ENCODE measurements at places on chromosomes 2 and 18.

GRCh38 chr2:133721118-133721517 lies 152.9 kb upstream of the NCKAP5 start:
- DNase-seq: no peak

DNA sequence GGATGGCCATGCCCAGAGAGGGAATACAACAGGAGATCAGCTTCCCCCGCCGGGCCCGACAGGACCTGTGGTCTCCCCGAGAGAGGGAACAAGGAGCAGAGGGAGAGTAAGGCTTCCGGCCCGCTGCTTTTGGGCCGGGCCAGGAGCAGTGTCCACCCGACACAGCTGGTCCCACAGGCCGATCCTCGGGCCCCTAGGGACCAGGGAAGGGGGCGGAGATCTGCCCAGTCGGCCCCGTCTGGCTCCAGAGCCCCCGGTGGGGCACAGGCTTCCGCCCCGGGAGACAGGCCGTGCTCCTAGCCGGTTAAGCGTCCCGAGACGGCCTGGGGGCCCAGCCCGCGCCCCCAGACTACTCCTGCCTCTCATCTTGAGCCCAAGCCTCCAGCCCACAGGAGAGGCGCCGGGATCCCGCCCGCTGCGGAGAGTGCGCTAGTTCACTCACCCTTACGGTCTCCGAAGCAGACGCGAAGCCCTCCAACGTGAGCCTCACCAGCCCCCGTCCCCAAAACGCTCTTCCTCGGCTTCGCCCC lies at the start of gene MCFD2:
MCFD2 (minus strand) TSS at position 526 of the 530 bp plus-strand sequence. CDS start 6,635 bp downstream, outside the sequence.
- DNase-seq: no peak

GRCh38 chr2:122514451-122514996 lies 759.1 kb downstream of the TSN start:
- no peak for DNase-seq

DNA sequence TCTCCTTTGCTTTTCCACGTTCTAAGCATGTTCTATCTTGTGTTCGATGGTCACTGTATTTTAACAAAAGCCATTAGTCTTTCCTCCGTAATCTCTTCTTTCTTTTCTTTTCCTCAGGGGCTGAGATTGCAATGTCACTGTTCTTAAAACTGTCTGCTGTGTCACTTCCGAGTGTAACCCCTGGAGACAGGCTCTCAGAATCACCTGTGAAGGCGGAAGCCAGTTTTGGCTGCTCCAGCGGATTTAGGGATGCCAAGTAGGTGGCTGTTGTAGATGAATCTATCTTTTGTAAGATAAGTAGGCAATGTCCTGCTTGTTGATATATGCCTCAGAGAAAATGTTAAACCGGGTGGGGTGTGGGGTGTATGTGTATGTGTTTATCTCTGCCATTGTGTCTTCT lies 94.7 kb upstream of the L3MBTL4 start:
- no peak for DNase-seq

GRCh38 chr18:2706903-2707302 lies 51.4 kb downstream of the SMCHD1 start:
- no peak for DNase-seq

GRCh38 chr2:57075226-57075625 lies 891.4 kb downstream of the CCDC85A start:
- no peak for DNase-seq

DNA sequence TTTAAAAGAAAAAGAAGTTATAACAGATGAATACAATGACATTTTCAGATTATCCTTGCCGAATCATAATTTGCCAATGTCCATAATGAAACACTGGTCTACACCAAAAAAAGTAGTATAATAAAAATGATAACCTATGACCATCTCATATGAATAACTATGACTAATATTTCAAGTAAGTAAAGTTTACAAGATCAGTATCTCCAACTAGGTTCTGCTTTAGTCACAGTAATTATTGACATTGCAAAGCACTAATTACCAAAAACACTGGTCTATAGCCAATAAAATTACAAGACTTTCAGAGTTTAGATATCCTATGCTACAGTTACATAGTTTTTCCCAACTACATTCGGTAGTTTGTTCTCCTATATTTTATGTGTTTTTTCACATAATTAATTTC lies 136.7 kb downstream of the MEMO1 start:
- no peak for DNase-seq

- DNase-seq: no peak
Observed at GRCh38 chr2:47309472-47309951, 93.4 kb upstream of the MSH2 start.

GRCh38 chr18:70036771-70037347 lies 89.2 kb upstream of the CD226 start:
- no peak for DNase-seq

GRCh38 chr2:39265315-39265714 lies 21.5 kb upstream of the CDKL4 start:
- no peak for DNase-seq

DNA sequence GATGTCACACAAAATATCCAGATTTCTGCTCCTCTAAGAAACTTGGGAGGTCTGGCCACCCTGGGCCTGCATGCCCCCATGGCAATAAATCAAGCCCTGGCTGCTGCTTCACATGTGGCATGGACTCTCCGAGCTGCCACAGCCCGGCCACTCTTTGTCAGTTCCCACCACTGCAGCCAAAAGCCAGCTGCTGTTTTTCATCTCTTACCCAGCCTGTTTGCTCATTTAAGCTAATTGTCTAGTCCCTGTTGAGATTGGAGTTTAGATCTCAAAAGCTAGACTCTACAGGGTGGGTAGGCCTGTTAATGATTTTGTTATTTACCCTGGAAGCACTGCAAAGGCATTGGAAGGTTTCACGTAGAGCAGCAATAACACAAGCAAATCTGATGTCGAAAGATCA lies 20.9 kb upstream of the ANXA4 start:
- no peak for DNase-seq

- no peak for DNase-seq
Observed at GRCh38 chr2:168189835-168190569, 57.4 kb downstream of the STK39 start.

GRCh38 chr2:134718023-134718816 lies 580 bp downstream of the TMEM163 start:
- DNase-seq: no peak

GRCh38 chr2:71901466-71901865 lies 246.2 kb downstream of the CYP26B1 start:
- no peak for DNase-seq

DNA sequence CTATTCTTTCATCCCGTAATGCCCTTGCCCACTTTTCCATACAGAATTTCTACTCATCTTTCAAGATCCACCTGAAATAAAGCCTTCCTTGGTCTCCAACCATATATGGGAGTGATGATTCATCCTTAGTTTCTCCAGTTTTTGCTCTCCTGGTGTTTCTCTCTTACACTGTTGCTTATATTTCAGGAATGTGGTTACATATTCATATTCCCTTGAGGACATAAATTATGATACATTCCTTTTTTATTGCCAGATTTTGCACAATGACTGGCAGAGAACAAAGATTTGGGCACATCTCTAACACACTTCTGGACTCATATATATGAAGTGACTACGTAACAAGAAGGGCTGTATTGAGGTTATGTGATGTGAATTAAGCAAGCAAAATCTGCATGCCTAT lies 1573.4 kb upstream of the NXPH2 start:
- no peak for DNase-seq

GRCh38 chr2:240210198-240210965 lies 69.9 kb upstream of the OTOS start:
- no peak for DNase-seq

All from stimulated activated CD8-positive, alpha-beta memory T cell treated with anti-CD3 and anti-CD28 coated beads, Interleukin-15, amount 100 ng/mL, for 4 hours (primary cell).